ENCODE measurements at places on chromosomes 1 and 21.

DNA sequence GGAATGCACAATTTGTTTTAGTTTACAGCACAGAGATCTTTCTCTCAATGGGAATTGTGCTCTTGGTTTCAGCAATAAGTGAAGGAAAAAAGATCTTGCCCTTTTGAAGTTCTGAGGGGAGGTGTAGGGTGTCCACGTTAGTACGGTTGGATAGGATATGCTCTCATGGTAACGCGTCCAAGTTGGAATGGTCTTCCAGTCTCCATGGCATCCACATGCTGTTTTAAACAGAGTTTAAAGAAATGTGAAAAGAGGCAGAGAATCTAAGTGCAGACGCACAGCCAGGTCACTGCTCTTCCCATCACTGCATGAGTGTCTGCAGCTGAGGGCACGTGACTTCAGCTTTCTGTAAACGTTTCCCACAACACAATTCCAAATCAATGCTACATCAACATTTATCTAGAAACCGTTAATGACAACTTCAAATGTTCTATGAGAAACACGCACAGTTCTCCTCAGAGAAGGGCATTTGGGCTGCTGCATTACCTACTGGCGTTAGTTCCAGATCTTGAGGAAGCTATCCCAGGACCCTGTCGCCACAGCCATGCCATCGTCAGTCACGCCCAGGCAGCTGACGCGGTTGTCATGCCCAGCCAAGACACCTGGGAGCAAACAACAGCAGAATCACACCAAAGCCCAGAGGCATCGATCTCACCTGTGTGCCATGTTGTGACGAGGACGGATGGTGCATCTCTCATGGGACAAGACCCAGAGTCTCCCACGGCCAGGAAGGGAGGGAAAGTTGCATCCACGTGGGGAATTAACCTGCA, 8.8 kb upstream of the NADK start:
- DNase-seq: no peak

DNA sequence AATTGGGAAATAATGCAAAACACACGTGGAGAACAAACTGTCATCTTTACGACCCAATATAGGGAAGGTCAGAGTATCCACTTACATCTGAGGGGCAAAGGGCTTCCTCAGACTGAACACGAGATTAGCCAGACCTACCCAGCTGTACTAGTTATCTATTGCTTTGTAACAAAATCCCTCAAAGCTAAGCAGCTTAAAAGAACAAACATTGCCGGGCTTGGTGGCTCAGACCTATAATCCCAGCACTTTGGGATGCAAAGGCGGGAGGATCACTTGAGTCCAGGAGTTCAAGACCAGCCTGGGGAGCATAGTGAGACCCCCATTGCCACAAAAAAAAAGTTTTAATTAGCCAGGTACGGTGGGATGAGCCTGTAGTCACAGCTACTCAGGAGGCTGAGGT, 262.8 kb downstream of the LTN1 start:
- DNase-seq: no peak

DNA sequence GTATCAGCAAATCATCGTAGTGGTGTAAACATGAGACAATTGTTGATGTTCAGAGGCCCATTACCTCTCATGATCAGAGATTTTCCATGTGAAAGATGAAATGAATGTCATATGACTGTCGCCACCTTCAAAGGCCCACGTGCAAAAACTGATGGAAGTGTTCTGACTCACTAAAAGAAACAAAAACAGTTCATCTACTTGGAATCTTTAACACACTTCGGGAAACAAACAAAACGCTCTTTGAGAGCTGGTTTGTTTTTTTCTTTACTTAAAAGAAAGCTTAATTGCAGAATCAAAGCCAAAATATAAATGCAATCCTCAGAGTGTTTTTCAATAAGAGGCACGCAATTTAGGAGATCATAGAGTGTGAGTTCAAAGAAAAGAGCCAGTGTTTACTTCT, 100.8 kb downstream of the PLPPR4 start:
- no peak for DNase-seq

GRCh38 chr1:66464802-66465201, 69.2 kb upstream of the SGIP1 start:
- no peak for DNase-seq

- DNase-seq: no peak
Measured at GRCh38 chr1:247639381-247639981, 34.1 kb downstream of the OR2G3 start.

DNA sequence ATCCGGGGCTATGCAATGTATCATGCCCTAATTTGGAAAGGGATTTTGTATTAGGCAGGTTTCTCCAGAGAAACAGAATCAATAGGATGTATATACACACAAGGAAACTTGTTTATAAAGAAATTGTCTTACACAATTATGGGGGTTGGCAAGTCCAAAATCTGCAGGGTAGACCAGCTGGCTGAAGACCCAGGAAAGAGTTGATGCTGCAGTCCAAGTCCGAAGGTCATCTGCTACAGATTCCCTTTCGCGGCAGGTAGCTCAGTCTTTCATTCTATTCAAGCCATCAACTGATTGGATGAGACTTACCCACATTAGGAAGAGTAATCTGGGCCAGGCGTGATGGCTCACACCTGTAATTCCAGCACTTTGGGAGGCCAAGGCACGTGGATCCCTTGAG, 54.6 kb upstream of the CXADR start:
- DNase-seq: no peak

DNA sequence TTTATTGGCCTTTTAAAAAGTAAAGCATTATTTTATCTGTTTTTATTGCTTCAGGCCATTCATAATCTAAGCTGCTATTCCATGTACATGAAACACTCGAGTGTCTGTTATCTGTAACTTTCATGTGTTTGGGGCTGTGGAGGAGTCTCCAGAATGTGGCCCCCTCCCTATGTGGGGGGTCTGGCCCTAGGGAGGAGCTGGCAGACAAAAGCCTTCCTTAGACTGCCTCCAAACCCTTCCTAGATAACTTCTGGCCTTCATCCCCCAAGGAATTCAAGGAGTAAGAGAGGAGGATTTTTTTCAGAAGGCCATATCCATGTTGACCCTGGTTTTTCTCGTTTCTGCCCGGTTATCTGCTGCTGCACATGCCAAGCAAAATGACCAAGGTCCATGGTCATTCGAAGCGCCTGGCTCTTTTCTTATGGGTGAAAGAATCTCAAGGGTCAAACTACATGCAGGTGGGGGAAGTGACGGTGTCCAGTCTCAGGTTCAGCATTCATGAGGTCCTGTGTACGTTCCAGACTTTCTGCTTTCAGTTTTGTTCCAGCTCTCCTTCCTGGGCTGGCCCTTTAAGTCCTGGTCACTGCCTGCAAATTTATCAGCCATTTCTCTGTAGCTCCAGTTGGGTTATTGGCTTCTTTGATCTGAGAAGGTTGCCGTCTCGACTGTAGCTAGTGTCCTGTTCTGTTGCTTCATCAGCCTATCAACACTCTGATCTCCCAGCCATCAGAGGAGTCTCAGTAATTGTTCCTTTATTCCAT, 8.3 kb downstream of the TENT5C start:
- no peak for DNase-seq

DNA sequence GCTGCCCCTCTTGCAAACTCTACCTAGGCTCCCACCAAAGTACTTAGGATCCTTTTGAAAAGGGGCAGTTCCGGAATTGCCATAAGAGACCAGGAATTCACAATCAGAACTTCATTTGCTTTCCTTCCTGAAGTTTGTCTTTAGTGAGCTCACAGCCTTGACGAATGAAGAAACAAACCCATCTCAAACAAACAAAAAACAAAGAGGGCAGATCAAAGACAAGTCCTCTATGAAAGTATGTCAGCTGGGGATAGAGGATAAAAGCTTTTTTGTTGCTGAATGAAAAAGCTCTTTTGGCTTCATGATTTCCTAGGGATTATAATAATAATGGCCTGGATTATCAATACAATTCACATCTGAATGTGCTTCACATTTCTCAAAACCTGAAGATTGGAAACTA, 357.9 kb upstream of the DUSP10 start:
- DNase-seq: no peak

GRCh38 chr1:180310095-180310494, 80.0 kb downstream of the LHX4 start:
- no peak for DNase-seq

DNA sequence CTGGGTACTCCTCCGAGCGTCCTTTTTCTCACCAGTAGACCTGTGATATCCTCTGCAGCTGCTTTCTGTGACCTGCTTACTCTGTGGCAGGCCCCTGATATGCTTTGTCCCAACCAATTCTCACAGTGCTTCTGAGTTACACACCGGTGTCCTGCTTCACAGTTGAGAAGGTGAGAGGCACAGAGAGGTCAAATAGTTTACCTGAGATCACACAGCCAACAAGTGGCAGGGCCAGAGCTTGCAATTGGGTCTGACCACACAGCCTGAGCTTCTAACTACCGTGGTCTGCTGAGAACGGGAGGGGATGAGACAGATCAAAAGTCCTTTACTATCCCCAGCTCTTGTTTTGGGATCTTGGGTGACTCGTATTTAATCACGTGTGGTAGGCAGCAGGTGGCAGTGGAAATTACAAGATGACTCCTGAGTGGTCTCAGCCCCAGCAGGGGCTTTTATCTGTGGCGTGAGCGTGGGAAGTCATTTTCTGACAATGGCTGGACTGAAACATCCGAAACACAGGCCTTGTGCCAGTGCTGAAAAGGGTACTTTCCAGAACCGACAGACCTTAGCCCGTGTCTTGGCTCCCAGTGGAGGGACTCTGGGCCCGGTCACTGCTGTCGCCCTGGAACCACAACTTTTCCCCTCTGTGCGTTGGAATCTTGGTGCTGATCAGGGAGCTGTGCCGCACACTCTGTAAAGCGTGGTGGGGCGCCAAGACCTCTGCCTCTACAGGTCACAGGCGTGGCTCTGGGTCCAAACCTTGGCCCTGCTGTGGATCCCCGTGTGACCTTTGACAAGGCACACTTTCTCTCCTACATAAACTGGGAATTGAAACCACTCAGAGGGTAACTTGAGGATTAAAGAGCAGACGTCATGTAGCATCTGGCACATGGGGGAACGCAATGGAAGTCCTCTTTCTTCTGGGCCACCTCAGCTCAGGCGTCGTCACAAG, 11.9 kb downstream of the THEMIS2 start:
- no peak for DNase-seq

DNA sequence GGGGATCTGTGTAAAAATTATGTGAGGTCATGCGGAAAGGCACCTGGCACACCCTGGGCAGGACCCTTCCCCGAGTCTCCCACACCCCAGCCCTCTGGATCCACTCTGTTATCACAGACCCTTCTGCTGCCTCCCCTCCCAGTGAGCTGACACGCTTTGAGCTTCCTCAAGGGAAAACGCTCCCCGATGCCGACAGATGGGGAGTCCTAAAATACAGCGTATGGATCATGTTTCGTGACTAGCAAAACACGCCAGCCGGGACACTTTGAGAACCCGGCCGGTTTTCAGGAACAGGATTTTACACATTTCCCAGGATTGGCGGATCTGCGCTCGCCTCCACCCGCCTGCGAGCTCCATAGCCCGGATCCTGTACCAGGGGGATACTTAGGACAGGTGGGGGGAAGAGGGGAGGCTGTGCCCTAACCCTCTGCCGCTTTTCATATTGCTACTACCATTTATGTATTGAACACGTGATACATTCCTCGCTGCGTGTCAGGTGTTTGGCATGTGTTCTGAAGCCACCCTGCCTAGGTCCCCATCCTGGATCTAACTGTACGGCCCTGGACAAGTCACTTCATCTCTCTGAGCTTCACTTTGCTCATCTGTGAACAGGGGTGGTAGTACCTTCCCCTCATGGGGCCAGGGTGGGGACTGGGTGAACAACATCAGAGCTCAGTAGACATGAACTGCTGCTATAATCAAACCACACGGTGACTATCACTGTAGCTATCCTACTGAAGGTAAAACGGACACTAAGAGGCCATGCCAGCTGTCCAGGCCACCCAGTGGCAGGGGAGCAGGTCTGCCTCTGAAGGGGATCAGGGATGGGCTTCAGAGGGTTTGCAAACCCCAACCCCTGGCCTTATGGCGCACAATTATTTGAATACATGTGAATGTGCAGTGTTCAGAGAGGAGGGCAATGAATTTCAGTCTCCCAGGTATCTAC, 63.2 kb downstream of the SSBP3 start:
- no peak for DNase-seq

DNA sequence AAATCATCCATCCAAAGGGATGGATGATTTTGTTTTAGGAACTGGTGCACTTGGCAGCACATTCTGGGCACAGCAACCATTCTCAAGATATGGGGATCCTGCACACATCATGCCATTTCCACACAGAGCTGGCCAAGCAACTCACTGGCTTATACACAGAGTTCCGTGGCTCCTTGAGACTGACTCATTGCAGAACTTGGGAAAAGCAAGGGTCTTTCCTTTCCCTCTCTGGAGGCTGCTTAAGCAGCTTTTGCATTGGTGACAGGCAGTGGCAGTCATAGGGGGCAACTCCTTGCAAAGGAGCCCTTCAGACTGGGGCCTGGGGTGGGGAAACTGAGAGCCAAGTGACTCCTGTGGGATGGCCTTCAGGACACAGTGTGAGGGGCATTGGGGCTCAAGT, 1.9 kb upstream of the MAD2L2 start:
- DNase-seq: no peak

GRCh38 chr1:167465018-167465417, 53.3 kb downstream of the CD247 start:
- no peak for DNase-seq

DNA sequence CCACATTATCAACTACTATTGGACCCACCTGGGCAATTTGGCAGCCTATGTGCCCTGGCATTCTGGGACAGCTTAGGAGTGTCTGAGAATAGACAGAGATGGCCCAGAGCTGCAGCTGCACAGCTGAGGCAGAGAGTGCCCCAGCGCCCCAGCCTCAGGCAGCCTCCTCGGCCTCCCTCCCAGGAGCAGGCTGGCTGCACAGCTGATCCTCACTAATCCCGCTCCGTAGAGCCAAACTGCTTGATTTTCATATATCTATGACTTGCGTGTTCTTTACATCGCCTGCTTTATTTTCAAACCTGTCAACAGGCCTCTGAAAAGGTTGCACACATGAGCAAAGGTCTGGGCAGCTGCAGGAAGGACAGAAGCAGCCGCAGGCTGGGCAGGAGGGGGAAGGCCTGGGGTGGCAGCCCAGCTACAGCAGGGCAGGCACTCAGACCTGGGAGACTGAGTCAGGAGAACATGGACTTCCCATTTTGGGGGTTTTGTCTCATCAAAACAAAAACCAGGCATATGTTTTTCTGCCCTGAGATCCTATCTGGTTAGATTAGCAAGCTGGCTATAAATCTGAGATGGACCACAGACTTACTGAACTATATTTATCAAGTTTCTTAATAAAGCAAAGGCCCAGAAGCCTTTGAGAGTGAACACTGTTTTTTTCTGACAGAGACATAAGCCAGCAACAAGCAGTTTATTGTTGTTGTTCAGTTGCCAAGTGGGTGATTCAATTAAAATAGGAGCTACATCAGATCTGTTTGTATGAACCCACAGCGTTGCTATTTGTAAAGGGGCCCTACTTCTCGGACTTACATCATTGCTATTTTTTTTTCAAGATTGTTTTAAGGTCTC, 301.8 kb upstream of the DUSP10 start:
- DNase-seq: no peak

GRCh38 chr1:226485192-226485591, 63.4 kb upstream of the STUM start:
- no peak for DNase-seq

- peak; percentile 24 for DNase-seq
Measured at GRCh38 chr1:112674986-112675727, 698 bp downstream of the MOV10 start.
